Ammon's horn (tissue), 1 donor: ENCODE measurements at places on chromosomes 12 and 14.

DNA sequence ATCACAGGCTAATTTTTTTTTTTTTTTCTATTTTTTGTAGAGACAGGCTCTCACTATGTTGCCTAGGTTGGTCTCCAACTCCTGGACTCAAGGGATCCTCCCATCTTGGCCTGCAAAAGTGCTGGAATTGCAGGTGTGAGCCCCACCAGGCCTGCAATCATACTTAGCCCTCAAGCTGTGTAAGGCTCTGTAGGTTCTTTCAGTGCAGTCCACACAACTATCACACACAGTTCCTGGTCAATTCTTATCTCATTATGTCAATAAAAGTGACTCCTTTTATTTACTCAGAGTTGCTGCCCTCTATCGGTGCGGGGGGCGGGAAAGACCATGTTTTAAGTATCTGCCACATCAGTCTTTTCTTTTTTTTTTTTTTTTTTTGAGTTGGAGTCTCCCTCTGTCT is 29.0 kb downstream of the SLC2A3 start:
- DNase-seq: no peak

- no peak for DNase-seq
Observed at GRCh38 chr14:98931126-98931525, 340.9 kb downstream of the BCL11B start.

DNA sequence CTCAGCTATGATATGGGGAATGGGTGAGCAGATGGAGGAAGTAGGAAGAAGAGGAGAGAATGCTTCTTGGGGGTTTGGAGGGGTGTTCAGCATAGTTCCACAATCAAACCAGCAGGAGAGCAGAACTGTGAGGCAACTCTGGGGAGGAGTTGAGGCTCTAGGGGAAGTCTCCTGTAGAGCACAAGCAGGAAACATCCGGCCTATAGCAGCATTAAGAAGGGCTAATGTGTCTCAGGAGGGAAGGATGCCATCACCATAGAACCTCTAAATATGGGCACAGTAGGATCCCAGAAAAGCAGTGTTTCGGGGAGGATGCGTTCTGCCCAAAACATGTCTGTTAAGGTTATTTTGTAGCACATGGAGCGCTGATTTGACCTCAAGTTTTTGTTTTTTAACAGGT is 8.4 kb upstream of the SALL2 start:
- no peak for DNase-seq

- no peak for DNase-seq
Observed at GRCh38 chr14:99548255-99548654, 55.8 kb downstream of the CCDC85C start.

GRCh38 chr14:20556500-20557211 is 4.2 kb downstream of the RNASE9 start:
- DNase-seq: no peak

GRCh38 chr12:69966839-69967238 is 141.8 kb downstream of the MYRFL start:
- no peak for DNase-seq
